Kidney epithelial cell (primary cell): ENCODE measurements at places on chromosomes 12 and 14. TPM values are rescaled to one million over a fixed set of nuclear protein-coding genes. Genes with fewer than 3 reads are reported as not detected.

DNA sequence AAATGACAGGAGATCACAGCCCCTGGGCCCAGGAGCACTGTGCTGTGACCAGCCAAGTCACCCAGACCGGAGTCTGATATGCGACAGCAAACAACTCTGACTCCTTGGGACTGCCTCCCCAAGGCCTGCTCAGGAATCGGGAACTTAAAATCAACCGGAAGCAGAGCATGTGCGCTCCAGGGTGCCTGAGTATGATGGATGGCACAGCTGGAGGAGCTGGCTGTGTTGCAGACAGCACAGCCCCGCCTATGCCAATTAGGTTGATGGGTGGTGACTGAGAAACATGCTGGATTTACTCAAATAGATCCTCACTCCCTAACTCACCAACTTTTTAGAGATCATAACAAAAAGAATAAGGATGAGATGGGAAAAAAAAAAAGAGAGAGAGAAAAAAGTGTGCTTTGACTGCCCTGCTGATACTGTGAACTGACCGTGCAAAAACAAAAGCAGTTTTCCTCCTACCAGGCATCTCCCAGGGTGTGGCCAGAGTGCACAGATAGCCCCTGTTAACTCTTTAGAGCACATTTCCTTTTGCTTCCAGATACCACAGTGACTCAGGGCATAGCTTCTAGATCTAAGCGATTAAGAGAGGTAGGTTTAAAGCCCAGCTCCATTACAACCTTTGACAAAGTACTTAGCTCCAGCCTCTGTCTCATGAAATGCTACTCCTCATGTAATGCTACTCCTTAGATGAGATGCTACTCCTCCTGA is 27.4 kb upstream of the STON2 start:
- DNase-seq = no peak

The SAMD4A gene
- total RNA-seq = 14.5 and 20.5 TPM in 2 replicates

The CLEC4A gene
- total RNA-seq = 0.50 and 0.62 TPM in 2 replicates

- DNase-seq = no peak
These were observed 3.6 kb upstream of the IGFBP6 start for GRCh38 chr12:53093777-53094393.

The TAS2R7 gene
- total RNA-seq = not detected in 2 replicates

GRCh38 chr14:89060191-89060590 is 235.7 kb downstream of the TTC8 start:
- no peak for DNase-seq

DNA sequence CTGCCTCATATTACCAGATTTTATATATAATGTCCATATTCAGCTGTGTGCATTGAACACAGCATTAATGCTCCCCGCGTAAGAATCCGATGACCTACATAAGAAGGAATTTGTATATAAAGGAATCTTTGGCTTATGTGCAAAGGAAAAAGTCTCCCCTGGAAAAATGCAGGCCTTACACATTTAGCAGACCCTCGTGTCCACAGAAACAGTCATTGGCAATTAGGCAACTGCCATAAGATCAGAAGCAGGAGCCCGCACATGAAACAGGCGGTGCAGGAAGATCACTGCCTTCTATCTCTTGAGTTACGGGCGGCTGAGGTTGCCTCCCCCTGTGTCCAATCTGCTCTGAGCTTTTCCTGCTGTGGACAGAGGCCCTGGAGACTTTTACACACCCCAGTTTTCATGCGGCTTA is 63.2 kb upstream of the RFX4 start:
- no peak for DNase-seq

DNA sequence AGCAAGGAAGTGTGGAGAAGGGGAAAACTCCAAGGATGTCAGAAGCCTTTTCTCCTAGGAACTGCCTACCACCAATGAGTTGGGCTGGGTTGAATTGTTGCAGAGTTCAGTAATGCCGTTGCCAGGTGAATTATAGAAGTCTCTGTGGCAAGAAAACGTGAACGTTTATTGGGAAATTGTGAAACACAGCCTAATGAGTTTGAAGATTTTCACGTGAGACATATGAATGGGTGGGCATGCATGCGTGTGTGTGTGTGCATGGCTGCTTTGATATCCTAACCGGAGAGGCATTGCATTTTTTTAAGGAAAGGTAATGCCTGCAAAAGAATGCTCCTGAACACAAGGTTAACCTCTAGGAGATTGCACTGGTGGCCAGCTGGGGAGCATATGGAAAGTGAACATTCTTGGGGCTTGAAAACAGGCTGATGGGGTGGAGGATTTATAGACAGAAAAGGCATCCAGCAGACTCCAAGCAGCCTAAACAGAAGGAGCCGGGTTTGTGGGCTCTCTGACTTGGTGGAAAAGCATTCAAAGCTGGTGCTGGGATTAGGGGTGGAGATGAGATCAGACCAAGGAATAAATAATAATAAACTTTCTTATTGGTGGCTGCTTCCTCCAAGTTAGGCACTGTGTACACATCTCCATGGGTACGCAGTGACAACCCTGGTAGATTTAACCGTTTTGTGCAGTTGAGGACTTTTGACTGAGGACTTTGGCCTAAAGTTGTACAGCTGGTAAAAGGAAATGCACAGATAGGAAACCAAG is 67.8 kb downstream of the NTF3 start:
- no peak for DNase-seq

The NANOG gene
- 0.34 TPM in 1 of 2 replicates, not detected in the other for total RNA-seq

- no peak for DNase-seq
These were observed 34.1 kb downstream of the PSMC1 start for GRCh38 chr14:90290337-90291011.

The ARHGAP9 gene
- total RNA-seq = 1.1 and 2.9 TPM in 2 replicates

The C3AR1 gene
- total RNA-seq = 0.04 and 0.41 TPM in 2 replicates

GRCh38 chr14:65846196-65846868 is 433.8 kb downstream of the FUT8 start:
- DNase-seq = peak; percentile 12

The DEGS2 gene
- total RNA-seq = 0.75 TPM in 1 of 2 replicates, not detected in the other

DNA sequence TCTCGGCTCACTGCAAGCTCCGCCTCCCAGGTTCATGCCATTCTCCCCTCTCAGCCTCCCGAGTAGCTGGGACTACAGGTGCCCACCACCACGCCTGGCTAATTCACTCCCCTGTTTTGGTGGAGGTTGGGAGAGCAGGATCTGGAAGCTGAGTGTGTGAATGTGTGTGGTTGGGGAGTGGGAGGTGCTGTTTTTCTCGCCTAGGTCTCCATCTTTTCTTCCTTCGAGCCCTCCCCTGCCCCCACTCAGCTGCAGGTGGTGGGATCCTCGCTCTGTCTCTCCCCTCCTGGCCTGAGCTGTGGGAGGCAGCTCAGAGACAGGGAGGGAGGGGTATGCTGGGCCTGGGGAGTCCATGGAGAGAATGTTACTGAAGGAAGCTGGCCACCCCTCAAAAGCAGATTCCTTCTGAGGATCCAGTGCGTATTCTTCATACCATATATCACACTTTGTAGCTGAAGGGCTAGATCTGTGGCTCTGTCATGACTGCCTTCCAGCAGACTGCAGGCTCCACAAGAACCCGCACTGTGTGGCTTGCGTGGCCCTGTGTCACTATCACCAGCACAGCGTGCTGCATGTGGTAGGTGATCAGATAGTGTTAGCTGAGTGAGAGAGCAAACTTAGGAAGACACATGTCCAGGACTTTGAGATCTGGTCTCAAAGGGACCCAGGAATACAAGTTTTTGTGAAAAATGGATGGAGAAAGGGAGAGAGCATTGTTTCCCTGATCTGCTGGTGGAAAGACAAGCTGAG is 2.8 kb downstream of the KRT83 start:
- no peak for DNase-seq

DNA sequence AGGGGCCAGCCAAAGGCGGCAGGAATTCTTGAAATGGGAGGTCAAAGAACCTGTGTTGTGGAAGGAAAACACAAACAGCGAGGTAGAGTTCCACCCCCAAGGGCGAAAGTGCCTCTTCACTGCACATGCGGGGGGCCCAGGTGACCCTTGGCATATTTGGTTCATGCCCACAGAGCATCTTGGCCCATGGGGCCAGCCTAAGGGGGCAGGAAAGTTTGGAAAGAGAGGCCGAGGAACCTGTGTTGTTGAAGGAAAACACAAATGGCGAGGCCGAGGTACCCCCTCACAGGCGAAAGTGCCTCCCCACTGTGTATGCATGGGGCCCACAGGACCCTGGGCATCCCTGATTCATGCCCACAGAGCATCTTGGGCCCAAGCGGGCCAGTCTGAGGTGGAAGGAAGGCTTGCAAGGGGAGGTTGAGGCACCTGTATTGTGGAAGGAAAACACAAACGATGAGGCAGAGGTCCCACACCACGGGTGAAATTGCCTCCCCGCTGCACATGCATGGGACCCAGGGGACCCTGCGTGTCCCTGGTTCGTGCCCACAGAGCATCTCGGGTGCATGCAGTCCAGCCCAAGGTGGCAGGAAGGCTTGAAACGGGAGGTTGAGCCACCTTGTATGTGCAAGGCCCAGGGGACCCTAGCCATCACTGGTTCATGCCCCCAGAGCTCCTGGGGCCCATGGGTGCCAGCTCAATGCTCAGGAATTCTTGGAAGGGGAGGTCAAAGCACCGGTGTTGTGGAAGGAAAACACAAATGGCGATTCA is 384.1 kb downstream of the ALG10 start:
- no peak for DNase-seq

GRCh38 chr12:59580050-59580449 is 15.8 kb upstream of the SLC16A7 start:
- no peak for DNase-seq

The PLEK2 gene
- 44.4 and 100 TPM in 2 replicates for total RNA-seq

The CHURC1 gene
- total RNA-seq = 35.3 and 56.8 TPM in 2 replicates

GRCh38 chr12:32273063-32273522 is 126.3 kb upstream of the FGD4 start:
- no peak for DNase-seq

DNA sequence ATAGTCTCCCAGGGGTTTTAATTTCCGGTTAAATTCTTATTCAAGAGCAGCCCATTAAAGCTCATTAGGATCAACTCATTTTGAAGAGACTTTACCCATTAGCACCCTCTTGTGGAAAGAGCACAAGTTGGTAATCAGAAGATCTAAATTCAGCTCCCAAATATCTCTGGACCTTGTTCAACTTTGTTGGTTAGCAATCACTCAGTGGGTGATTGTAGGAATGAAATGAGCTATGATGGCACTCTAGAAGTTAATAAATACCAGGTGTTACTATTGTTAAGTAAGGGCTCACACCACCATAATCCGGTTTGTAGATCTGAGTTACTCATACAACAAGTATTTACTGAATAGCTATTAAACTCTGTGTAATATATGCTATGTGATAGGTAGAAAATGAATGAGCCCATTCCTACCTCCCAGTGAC is 42.9 kb downstream of the TRIP11 start:
- peak; percentile 87 for DNase-seq

The OTUB2 gene
- total RNA-seq = 6.4 and 8.3 TPM in 2 replicates

DNA sequence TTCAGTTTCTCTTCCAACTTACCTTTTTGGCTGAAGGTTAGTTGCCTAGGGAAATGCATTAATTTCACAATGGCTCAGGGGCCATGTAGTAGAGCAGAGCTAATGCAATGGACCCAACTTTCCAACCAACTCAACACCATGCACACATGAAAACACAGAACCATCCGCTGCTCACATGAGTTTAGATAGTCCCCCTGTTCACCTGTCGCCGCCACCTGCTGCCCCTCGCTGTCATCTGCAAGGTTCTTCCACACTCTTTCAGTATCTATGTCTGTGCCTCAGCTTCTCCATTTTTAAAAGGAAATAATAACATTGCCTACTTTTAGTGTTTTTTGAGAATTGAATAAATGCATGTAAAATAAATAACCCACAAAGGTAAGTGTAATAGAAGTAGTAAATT is 585.6 kb downstream of the ETNK1 start:
- no peak for DNase-seq

DNA sequence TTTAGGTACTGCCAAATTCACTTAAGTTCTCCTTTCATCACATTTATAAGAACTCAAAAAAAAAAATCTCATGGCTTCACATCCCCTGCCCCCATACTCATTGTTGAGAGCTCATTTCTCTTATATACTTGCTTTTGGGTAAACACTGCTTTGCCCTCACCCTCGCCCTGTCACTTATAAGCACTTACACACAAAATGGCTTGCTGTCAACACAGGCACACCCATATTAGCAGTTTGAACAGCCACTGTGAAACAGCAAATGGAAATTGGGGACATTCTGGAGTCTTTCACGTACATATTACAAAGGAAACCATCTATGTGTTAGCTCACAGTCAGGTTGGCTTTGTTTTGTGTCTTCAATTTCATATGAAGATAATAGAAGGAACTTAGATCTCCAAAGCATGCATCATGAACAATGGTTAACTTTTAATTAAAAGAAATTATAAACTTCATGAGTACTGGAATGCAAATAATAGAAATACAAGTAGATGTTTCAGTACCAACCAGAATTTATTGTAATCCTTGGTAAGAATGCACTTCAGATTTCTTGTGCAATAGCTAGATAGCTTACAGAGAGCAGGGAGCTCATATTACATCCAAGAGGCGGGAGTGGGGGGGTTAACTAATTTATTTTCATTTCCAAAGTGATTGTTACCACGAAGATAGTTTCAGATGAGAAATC is 272.2 kb downstream of the ALG10B start:
- no peak for DNase-seq

GRCh38 chr12:64780531-64781279 is 21.5 kb upstream of the GNS start:
- no peak for DNase-seq

The SSTR1 gene
- 0.21 and 0.67 TPM in 2 replicates for total RNA-seq

DNA sequence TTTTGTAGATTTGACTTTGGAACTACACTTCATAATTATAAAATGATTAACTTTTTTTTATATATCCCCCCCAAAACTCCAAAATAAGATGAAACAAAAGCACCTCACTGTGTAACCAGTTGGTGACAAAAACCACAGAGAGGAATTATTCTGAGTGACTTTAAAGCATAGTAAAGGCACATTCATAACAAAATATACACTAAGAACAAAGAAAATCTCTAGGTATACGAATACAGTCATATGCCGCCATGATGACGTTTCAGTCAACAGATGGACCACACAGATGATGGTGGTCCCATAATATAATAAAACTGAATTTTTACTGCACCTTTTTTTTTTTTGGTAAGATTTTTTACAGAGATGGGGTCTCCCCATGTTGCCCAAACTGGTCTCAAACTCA is 70.7 kb downstream of the MED13L start:
- DNase-seq = no peak

The TAS2R50 gene
- total RNA-seq = 0.41 and 0.96 TPM in 2 replicates
